ENCODE measurements at places on chromosomes 7 and 10.

GRCh38 chr7:21355406-21355874 is 72.4 kb upstream of the SP4 start:
- peak; percentile 72 for DNase-seq

DNA sequence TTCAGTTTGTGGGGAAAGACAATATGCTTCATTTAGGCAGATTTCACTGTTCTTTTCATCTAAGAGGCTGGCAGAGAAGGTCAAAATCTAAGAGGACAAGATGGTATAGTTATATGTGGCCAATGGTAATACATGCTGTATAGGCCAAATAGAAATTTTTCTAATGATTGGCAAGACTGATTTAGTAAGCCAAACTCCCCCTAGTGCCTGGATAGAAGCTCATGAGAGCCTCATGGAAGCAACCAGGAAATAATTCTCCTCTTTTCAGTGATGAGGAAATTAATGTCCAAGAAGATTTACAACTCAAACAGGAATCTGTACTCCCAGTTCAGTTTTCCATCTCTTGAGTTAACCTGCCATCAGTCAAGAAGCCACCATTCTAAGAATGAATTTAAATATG is 253.6 kb upstream of the PHF14 start:
- no peak for DNase-seq

DNA sequence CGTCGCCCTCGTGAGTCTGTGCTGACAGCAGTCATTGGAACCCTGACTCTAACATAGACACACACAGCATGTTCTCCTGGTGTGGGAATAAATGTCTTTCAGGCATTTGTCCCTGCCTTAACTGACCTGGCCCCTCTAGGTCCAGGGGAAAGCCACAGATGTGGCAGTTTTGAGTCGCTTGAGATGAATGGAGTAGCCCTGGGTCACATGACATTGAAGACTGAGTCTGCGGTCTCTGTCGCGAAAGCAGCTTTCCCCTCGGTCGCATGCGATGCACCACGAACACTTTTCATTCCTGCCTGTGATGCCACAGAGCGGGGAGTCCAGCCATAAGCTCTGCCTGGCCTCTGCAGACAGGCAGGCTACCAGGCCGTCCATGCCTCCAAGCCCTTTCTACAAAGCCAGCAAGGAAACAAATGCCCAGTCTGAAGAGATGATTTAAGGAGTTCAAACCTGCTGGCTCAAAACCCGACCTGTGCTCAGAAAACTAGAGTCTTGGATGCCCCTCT is 172.3 kb downstream of the WDR37 start:
- DNase-seq = no peak

GRCh38 chr7:139773371-139773770 is 4.4 kb downstream of the HIPK2 start:
- peak; percentile 21 for DNase-seq

GRCh38 chr10:109945473-109946177 is 22.3 kb upstream of the XPNPEP1 start:
- no peak for DNase-seq

DNA sequence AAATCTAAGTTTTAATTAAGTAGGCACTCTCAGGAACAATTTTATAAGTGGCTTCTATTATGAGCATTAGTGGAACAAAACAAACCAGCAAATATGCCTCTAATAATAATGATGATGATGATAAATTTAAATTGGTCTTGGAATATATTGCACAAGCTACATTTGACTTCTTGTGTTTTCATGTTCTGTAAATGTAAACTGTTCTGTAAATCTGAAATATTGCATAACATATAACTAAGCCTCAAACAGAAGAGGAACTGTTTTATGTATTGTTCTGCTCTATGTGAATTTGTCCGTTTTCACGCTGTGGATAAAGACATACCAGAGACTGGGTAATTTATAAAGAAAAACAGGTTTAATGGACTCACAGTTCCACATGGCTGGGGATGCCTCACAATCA is 625.2 kb upstream of the CELF2 start:
- DNase-seq = no peak

DNA sequence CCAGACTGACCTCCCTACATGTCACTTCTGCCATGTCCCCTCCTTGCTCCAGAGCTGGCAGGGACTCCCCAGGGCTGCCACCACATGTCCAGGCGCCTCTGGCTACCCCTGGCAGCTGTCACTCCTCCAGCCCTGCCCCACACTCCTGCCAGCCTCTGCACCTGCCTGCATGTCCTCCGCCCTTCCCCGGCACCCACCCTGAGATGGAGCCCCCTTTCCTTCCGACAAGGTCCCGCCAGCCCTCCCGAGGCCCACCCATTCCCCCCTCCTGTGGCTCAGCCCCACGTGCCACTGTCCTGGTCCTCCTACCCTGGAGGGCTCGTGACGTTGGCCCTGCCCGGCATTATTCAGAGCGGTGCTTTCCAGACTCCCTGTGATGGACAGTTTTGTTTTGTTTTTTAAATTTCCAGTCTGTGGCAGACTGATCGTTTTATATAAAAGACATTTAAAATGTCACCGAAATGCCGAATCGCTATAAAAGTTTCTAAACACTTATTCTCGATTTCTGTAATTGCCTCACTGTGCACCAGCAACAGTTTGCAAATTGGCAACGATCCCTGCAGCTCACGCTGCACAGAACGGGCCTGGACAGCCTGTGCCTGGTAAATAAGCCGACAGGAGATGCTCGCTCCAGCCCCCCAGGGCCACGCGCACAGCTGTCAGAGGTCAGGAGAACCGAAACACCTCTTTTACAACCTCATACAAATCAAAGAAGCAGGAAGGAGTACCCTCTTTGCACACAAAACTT is 111.1 kb upstream of the SH2B2 start:
- no peak for DNase-seq

DNA sequence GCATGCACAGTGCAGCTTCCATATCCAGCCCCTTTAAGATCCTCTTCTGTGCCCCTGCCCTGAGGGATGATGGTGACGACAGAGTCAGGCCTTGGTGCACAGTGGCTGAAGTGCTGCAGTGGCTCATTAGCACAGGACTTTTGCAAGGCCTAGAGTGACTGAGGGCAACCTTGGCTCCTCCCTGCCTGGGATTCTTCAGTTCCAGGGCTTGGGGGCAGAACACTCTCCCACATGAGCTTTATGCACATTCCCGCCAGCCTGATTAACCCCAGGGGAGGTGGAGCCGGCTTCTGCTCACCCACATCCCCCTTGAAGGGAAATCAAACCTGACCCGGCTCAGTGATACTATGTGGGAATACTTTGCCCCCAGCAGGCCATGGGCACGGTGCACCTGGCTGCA is 253.4 kb downstream of the GALNT17 start:
- no peak for DNase-seq

GRCh38 chr10:132677473-132678227 is 108.3 kb downstream of the NKX6-2 start:
- no peak for DNase-seq

- no peak for DNase-seq
These were observed 517.4 kb downstream of the CCSER2 start for GRCh38 chr10:84845628-84846261.

DNA sequence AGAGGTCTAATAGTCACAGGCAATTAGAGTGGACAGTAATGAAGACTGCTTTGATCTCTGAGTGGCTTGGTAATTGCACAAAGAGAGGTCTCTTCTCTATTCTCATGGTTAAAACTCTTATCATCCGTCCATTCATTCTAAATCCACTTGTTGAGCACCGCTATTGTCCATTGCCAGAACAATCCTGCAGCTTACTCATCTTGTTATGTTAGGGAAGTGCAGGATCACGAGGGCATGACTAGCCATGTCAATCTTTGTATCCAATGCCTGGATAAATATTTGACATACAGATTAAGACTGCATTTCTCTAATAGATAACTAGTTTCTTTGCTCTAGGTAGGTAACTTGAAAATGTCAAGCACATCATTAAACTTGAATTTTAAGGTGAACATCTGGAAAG is 14.9 kb downstream of the SFTPD start:
- no peak for DNase-seq

DNA sequence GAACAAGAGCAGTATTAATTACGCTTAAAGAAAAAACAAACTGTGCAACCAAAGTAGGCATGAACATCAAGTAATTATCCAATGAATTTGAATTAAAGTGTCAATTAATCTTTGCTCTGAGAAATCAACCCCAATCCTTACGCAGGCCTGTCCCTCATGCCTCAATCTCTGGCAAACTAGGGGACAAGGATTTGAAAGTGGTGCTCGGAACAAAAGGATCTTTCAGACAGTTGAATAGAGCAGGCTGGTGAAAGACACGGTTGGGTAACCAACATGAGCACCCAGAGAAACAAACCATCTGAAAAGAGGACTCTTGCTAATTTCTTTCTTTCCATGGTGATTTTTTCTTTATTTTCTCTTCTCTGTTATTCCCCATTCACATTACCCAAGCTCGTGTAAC is 203.5 kb upstream of the PHF14 start:
- DNase-seq = no peak

DNA sequence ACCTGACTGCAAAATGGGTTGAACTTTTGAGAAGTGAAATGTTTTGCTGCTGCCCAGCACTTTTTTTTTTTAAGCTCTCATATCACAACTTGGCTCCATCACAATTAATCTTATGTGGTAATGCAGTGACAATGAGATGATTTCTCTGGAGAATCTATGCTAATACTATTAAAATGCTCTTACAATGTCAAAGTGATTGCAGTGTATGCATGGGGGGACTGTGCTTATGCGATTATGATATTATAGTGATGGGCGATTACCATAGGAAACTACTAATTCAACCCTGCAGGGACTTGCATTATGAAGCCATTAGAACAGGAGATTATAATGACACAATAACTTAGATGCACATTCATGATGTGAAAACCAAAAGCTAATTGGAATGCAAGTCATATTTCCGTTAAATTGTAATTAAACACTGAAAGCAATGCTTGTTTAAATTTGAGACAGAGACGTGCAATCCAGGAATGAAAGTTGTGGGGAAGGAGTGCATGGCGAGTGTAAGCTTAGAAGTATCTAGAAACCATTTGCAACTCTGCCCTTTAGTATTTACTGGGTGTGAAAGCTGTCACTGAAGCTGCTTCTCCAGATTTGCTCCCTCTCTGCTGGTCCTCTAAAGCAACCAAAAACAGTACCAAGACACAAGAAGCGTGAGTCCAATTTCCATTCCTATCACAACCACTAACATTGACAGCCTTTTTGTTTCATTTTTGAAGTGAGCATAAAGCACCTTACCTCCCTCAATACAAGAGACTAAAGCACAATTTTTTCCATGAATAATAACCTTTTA is 21.6 kb downstream of the PTER start:
- DNase-seq = no peak

DNA sequence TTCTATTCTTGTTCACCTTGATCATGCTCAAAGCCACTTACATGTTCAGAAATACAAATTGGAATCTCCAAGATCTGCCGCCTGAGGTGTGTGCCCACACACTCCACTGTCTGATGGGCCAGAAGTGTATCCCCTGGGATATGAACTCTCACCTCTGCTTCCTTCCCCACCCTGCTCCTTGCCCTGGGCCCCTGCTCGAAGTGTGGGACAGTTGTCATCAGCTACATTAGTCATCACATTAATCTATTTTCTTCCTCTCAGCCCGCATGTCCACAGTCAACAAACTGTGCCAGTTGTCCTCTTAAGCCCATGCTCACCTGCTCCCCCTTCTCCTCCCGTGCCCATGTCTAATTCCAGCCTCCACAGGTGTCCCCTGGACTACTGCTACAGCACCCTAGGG is 154.7 kb downstream of the PTPN20 start:
- no peak for DNase-seq

- no peak for DNase-seq
These were observed 410.9 kb downstream of the SUGCT start for GRCh38 chr7:40545739-40546138.

- no peak for DNase-seq
These were observed 78.3 kb downstream of the PROSER2 start for GRCh38 chr10:11901454-11901832.

DNA sequence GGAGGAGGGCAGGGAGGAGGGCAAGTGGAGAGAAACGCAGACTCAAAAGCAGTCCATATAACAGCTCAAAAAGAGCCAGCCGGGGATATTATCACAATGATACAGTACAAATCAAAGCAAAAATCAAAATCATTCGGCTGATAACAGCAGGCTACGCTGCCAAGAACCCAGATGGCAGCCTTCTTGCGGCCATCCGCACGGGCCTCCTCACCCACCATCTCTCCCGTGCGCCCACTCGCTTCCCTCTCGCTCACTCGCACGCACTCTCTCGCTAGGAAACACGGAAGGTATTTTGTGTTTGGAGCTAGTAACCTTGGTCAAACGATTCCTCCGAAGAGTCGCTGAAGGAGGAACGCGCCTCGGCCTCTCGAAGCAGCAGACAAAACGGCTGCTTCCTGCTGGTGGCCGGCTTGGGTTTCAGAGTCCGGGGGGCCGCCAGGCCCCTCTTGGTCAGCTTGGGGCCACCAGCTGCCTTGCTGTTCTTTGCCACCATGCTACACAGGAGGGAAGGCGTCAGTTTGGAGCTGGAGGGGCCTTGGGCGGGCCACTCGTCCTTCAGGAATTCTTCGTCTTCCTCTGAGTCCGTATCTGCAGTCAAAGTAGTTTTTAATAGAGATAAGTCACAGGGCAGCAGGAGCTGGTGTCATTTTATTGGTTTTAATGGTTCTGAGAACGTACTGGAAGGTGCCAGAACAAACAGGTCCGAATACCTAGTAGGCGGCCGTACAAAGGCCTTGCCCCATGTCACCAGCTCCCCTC is 68.9 kb downstream of the SLC29A4 start:
- no peak for DNase-seq

- DNase-seq = no peak
These were observed 5.3 kb downstream of the DENND2A start for GRCh38 chr7:140635345-140635744.

DNA sequence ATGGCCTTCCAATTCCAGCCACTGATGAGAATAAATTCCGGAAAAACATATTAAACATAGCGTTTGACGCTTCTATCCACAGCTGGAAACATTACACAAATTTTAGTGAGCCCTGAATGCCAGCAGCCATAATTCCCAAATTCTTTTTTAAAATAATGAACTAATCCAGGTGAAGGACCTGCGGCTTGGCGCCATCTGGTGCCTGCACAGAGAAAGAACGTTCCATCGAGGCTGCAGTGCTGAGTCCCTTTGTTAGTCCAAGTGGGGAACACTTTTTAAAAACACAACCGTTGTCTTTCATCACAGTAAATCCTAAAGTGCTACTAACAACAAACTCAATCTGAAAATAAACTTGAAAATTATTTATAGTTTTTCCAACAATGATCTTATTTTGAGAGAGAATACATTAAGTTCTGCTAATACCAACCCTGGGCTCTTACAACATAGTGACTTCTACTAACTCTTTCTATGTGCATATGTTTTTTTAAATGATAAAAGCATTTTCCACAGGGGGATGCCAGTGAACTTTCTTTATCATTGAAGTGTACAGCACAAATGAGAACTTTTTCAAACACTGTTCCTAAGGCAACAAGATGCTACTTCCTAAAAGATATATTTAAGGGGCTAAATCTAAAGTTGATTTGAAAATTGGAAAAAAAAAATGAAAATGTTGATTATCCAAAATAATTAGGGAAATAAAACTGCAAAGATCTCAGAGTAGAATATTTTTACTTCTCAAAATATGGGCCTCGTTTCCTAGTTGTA is 166.9 kb upstream of the RNF32 start:
- DNase-seq = no peak

DNA sequence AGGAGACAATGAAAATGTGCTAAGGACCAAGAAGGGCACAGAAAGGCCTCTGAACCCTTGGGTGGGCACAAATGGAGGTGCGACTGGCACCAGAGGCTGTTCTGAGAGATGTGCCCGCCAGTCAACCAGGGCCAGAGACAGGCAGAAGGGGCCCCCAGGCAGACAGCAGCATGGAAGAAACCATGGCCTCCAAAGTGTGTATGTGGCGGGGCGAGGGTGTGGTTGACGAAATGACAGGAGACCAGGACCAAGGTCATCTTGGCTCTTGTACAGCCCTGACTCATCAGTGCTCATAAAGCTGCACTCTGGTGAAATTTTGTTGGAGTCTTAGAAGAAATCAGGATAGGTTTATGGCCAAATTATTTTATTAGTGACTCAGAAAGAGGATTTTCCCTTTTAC is 4.0 kb upstream of the MRPS24 start:
- DNase-seq = no peak

Data from CD4-positive, alpha-beta T cell treated with Interferon alpha-2 for 1 hour (primary cell).